GM12878 (cell line): ENCODE measurements at places on chromosomes 4 and X. TPM values are rescaled to one million over a fixed set of nuclear protein-coding genes. Genes with fewer than 3 reads are reported as not detected.

Gene P2RY4
- polyA plus RNA-seq, result not detected in 2 replicates

- peaks cover 14% of the 10 kb centered on the region for H3K4me1 ChIP-seq
- H3K36me3 ChIP-seq, result peaks cover 5% of the 10 kb centered on the region
- 0 out of 2 replicates have a peak overlapping the region, but pooled peaks have one; percentile 4 for H3K27ac ChIP-seq
- H3K4me3 ChIP-seq, result no peak overlapping the region
Observed at GRCh38 chr4:184641022-184641421, 8.2 kb downstream of the CASP3 start.

Gene EPHA5
- not detected in 2 replicates for polyA plus RNA-seq

GRCh38 chr4:142168181-142168580 is 531.8 kb downstream of the IL15 start:
- no peak overlapping the region for H3K27ac ChIP-seq
- no peak overlapping the region for H3K4me3 ChIP-seq
- H3K36me3 ChIP-seq, result no peaks in the 10 kb centered on the region
- H3K4me1 ChIP-seq, result no peaks in the 10 kb centered on the region

Gene F9
- not detected in 2 replicates for polyA plus RNA-seq

- no peaks in the 10 kb centered on the region for H3K4me1 ChIP-seq
- H3K27me3 ChIP-seq, result no peaks in the 10 kb centered on the region; the same call in 1 of the 2 replicates
- H3K36me3 ChIP-seq, result no peaks in the 10 kb centered on the region
- H3K4me3 ChIP-seq, result no peak overlapping the region
- DNase-seq, result no peak
Observed at GRCh38 chrX:118965395-118965794, 9.0 kb upstream of the LONRF3 start.

- DNase-seq, result no peak
- no peaks in the 10 kb centered on the region for H3K4me1 ChIP-seq
- H3K27ac ChIP-seq, result no peak overlapping the region
- H3K27me3 ChIP-seq, result no peaks in the 10 kb centered on the region
- no peaks in the 10 kb centered on the region for H3K36me3 ChIP-seq
- no peak overlapping the region for H3K4me3 ChIP-seq
Observed at GRCh38 chrX:111200327-111200726, 70.0 kb downstream of the CAPN6 start.

DNA sequence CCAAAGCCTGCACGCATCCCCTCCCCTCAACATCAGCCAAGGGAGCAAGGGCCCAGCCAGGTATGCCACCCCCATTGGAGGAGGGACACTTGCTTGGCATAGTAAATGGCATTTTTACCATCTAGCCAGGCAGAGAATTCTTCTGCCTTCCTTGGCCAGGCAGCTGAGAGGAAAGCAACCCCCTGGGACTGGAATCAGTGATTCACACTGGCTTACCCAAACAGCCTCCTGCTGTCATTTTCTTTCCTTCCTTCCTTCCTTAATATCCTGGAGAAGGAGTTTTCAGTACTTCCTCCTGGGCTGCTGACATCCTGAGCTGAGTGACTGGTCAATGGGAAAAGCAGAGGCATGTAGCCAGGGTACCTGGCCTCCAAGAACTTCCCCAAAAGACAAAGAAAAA is 28.6 kb upstream of the KIAA1210 start:
- H3K27me3 ChIP-seq, result no peaks in the 10 kb centered on the region
- no peaks in the 10 kb centered on the region for H3K4me1 ChIP-seq
- no peak for DNase-seq

Gene PCDH10
- not detected in 2 replicates for polyA plus RNA-seq

Gene CLCN5
- 1.3 and 1.6 TPM in 2 replicates for polyA plus RNA-seq

DNA sequence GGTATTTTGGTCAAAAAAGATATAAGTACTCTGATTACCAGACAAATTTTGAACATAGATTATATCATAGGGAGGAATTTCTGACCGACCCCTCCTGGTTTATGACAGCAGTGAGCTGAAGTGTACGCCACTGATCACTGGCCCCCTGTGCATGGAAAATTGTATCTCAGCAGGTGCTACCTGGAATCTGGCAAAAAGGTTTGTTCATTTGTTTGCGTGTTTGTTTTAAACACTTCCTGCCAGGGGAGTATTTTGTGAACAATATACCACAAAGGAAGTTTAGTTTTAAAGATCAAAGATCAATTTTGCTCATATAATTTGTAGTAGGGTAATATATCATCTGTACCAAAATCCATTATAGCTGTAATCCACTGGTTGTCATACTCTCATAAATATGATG is 219.7 kb upstream of the TENM3 start:
- no peak overlapping the region for H3K27ac ChIP-seq
- H3K4me1 ChIP-seq, result peaks cover 8% of the 10 kb centered on the region; the same call in 1 of the 2 replicates
- H3K36me3 ChIP-seq, result no peaks in the 10 kb centered on the region

GRCh38 chr4:31715302-31715701 is 995.1 kb downstream of the PCDH7 start:
- no peak for DNase-seq
- H3K4me1 ChIP-seq, result no peaks in the 10 kb centered on the region
- no peak overlapping the region for H3K27ac ChIP-seq

DNA sequence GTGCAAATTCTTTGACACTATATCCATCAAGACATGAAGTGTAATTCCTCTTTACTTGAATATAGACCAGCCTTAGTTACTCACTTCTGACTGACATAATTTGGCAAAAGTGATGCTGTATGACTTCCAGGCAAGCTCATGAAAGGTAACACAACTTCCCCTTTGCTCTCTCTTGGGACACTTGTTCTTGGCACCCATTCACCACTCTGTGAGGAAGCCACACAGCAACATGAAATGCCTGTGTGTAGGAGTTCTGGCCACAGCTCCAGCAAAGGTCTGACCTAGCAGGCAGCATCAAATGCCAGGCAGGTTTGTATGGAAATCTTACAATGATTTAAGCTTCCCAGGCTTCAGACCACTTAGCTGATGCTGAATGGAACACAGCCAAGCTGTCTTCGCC is 280.3 kb downstream of the PDHA2 start:
- no peaks in the 10 kb centered on the region for H3K36me3 ChIP-seq
- H3K4me3 ChIP-seq, result no peak overlapping the region
- DNase-seq, result no peak
- H3K27ac ChIP-seq, result no peak overlapping the region
- H3K4me1 ChIP-seq, result no peaks in the 10 kb centered on the region
